ENCODE measurements at places on chromosomes 16 and 17.

GRCh38 chr16:82240111-82240510 lies 70.1 kb upstream of the MPHOSPH6 start:
- no peak for DNase-seq

GRCh38 chr17:45692661-45693060 lies 91.5 kb upstream of the CRHR1 start:
- DNase-seq: no peak

GRCh38 chr17:29640413-29640812 lies 17.7 kb upstream of the CORO6 start:
- no peak for DNase-seq

GRCh38 chr17:157901-158300 lies 20.5 kb downstream of the SCGB1C2 start:
- no peak for DNase-seq

- no peak for DNase-seq
Observed at GRCh38 chr17:12738624-12739023, 50.7 kb upstream of the ARHGAP44 start.

Measured in T-helper 9 cell (primary cell).